NCI-H82 (cell line): ENCODE measurements at places on chromosomes 5 and 9.

DNA sequence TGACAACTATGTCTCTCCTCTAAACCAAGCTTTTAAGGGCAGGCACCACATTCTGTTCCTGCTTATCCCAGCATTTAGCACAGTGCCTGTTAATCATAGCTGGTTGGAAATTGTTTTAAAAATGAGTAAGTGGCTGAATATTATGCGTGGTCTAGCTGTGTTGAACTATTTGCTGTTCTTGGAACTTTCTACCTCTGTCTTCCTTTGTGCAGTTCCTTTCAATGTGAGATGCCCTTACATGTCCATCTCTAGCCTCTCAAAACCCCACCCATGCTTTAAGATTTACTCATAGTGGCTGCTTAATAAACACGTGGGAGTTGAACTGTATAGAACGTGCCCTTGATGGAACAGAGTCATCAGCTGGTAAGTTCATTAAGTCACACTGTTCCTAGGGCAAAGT, 34.5 kb downstream of the C9orf57 start:
- no peak for DNase-seq

- DNase-seq, result peak; percentile 92
Measured at GRCh38 chr5:98968056-98968564, 39.3 kb upstream of the CHD1 start.

DNA sequence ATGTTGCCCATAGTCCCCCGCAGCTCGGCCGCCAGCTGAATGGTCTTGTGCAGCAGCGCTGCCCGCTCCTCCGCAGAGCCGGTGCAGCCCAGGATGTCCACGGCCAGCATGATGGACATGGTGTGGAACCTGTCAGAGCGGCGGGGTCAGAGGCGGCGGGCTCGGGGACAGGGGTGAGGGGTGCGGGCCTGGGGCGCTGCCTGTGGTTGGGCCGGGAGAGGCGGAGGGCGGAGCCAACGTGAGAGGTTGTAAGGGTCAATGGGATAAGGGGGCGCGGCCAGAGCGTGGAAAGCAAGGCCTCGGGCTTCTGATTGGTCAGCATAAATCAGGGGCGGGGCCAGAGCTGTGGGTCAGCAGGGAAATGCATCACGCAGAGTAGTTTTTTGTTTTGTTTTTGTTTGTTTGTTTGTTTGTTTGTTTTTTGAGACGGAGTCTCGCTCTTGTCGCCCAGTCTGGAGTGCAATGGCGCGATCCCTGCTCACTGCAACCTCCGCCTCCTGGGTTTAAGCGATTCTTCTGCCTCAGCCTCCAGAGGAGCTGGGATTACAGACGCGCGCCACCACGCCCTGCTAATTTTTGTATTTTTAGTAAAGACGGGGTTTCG, 6.8 kb upstream of the TOR2A start:
- DNase-seq, result peak; percentile 76

GRCh38 chr5:149221731-149222342, 49.8 kb upstream of the AFAP1L1 start:
- DNase-seq, result no peak

DNA sequence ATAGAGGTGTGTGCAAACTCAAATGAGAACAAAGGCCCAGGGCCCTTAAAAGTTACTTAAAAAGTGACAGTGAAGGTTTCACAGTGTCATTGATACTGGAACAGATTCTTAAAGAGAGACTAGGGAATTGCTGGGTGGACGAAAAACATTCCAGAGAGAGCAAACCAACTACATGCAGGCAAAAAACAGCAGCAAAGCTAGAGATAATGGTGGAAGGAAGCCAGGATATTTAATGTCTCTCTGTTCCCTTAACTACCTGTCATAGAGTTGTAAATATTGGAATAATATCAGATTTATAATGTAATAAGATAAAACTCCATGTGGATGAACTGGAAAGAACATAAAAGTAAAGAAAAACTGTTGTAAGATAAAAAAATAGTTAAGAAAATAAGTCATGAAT, 508.6 kb downstream of the TAF11L14 start:
- DNase-seq, result no peak

DNA sequence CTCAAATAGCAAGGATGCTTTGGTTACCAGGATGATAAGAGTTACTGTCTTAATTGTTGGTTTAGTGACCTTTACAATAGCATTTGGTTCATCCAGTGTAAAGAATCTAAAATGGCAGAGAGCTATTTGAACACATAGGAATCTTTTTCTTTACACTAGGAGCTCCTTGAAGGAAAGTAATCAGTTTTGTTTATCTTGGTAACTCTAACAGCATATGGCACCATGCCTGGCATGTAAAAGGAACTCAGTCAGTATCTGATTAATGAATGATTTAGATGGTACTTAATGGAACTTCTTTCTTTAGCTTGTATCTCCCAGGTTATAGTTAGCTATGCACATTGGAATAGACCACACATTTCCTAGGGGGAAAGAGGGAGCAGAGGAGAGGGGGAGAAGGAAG, 9.9 kb downstream of the PSMD5 start:
- DNase-seq, result no peak

- no peak for DNase-seq
Measured at GRCh38 chr5:176167800-176168199, 70.4 kb upstream of the SIMC1 start.

DNA sequence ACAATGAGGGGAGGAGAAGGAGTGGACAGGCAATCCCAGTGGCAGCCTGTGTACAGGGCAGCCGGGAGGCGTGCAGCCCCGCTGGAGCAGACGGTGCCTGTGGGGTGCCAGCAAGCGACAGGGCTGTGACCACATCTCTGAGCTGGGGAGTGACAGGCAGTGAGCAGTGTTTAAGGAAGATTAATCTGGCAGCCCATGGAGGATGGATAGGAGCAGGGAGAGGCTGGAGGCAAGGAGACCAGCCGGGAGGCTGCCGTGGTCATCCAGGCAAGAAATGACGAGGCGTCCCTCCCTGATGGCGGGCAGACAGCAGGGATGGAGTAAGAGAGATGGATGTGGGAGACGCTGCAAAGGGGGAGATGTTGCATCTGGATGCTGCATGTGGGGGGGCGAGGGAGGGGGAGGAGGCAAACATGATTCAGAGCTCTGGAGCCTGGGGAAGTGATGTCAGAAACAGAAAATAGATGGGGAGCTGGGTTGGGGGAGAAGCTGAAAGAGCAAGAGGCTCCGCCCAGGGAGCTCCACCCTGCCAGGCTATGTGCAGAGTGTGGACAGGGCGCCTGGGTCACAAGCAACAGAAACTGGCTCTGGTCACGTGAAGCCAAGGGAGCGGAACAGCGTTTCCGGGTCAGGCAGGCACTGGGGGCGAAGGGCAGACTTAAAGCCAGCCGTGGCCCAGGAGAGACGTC, 12.6 kb downstream of the UNC5A start:
- no peak for DNase-seq

DNA sequence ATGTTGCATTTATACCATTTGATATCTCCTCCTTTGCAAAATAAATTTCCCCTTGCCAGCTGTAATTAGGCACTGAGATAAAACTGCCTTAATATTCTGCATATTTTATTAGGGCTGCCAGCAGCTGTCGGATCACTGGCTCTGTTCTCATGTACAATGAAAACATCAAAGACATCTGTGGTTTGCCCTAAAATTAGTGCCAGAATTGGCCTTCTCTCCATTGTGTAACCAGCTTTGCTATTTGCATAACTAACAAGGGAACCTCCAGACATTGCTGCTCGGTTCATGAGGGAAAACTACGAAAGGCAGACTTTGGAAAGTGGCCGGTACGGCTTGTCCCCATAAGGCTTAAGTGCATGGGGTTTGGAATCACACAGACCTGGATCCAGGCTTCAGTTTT, 45.5 kb upstream of the KIF2A start:
- DNase-seq, result no peak

DNA sequence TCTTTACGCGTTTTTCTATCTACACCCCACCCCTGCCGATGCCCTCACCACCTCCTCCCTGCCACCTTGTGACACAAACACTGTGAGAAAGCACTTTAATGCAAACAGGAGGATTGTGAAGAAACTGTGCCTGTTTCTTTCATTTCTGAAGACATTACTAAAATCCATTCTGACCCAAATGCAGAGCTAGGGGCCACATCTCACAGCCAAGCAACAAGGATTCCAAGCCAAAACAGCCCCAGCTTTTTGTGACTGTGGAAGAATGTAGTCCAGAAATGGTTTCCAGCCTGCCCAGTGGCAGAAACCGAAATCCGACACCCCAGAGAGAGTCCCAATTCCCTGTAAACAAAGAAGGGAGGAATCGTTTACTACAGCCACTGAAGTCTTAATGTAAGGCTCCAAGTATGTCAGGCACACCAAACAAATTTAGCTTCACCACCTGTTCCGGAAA, 190.9 kb downstream of the TTC39B start:
- no peak for DNase-seq

GRCh38 chr5:180133971-180134508, 62.5 kb upstream of the RNF130 start:
- DNase-seq, result no peak

- DNase-seq, result no peak
Measured at GRCh38 chr5:169063316-169063953, 237.5 kb downstream of the SLIT3 start.

DNA sequence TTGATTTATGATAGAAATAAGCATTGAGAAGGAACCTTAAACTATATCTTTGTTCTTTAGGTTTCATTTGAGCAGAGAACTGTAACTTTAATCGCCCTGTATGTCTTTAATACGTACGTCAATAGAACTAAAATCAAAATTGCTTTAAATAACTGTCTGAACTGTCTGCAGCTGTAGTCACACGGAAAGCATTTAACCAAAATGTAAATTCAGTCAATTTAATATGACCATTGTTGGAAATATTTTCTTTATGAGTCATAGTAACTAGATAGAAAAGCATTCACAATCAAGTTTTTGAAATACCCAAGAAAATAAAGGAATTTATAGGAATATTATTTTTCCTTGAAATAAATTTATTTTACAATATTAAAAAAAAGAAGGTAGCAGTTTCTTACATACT, 157.1 kb upstream of the CDH6 start:
- DNase-seq, result no peak

DNA sequence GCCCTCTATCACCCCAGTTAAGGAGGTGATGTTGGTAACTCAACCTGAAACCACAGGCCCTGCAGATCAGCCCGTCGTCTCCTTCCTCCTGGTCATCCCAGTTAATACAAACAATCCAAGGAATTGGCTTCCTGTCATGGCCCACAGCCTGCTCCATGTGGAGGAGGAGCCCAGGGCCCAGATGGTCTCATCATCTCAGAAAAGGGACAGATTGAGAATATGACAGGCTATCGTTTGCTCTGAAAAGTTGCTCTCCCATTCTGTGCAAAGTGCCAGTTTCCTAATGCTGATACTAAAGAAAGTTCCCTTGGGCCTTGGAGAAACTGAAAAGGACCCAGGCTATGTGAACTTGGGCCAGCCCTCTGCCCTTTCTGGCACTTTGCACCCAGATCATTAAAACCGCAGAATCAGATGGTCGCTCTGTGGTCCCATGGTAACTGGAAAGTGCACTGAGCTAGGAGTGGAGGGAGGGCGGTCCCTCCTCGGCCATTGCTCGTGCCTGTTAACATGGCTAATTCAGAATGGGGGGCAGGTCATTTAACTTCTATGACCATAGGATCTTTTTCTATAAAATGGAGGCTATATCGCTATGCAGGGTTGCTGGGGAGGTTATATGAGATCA, 675 bp upstream of the SPAAR start:
- DNase-seq, result peak; percentile 34

- no peak for DNase-seq
Measured at GRCh38 chr5:55063899-55064298, 38.5 kb upstream of the GZMA start.

DNA sequence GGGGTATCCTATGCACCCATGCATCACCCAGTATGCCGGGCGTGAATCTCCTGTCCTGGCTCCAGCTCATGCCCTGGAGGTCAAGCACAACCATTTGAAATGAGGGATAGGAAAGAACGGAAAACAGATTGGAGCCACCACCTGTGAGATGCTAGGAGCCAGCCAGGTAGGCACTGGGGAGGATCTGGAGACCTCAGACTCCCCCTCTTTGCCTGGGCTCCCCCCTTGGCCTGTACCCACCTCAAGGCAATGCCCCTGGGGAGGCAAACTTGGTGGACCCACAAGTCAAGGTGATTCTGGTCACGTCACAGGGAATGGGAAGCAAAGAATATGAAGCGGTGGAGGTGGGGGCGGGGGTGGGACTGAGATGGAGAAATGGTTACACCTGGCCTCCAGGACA, 92.6 kb downstream of the PAX5 start:
- no peak for DNase-seq

GRCh38 chr5:65034029-65034812, 265.5 kb downstream of the CWC27 start:
- DNase-seq, result peak; percentile 60

GRCh38 chr9:109861499-109861898, 81.5 kb downstream of the PALM2AKAP2 start:
- DNase-seq, result no peak

GRCh38 chr5:105954341-105954740, 1716.4 kb downstream of the EFNA5 start:
- no peak for DNase-seq

DNA sequence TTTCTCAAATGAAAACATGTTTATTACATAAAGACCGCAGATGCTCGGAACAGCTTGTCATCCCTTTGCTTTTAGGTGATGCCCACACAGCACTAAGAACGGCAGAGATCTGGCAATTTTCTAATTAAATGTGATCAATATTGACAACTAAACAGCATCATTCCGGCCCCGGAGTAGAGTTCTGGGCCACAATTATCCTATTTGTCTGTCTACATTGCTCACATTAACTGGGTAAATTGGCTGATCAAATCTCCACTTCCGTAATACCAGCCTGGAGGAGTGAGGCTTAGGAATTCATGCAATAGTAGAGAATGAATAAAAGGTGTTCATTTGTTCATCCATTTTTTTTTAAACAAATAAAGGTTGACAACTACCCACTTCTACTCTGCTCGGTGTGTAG, 245.1 kb upstream of the C9orf72 start:
- DNase-seq, result no peak

DNA sequence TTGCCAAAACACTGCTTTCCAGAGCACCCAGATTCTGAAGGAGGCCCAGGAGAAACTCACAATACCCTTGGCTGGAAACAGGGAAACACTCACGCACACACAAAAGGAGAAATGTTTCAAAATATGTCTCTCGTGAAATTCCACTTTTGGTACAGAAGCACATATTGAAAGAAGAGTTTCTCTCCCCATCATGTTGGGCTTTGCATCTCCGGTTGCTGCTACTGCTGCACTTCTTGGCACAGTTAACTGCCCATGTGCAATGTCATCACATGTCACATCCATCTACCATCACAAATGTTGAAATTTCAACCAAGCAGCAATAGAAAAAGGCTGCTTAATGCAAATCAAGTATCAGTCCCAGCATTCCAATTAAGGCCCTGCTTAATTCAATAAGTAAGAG, 72.1 kb downstream of the ABCA1 start:
- DNase-seq, result no peak

GRCh38 chr9:136052472-136052880, 42.6 kb downstream of the NACC2 start:
- DNase-seq, result no peak

GRCh38 chr5:14101922-14102321, 41.2 kb upstream of the TRIO start:
- no peak for DNase-seq

GRCh38 chr5:122114501-122114900, 14.8 kb upstream of the ZNF474 start:
- no peak for DNase-seq

- no peak for DNase-seq
Measured at GRCh38 chr5:32866138-32866537, 155.0 kb downstream of the NPR3 start.
